ENCODE measurements at places on chromosomes 6 and 20.

- no peak for DNase-seq
These were observed 1.6 kb downstream of the BEND6 start for GRCh38 chr6:56956491-56956890.

DNA sequence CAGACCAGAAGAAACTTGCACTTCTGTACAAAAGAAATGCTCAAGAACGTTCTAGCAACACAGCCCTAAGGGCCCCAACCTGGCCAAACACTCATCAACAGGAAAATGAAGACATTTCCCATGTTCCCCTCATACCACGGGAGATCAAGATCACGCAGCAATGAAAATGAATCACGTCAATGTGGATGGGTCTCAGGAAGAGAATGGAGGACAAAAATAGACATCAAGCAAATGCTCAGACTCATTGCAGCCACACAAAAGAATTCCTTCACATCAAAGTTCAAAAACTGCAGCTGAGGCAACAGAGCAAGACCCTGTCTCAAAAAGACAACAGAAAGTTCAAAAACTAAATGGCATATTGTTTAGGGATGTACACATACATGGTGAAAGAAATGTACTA lies 18.1 kb downstream of the ULBP3 start:
- no peak for DNase-seq

GRCh38 chr6:160831739-160832138 lies 129.7 kb downstream of the PLG start:
- no peak for DNase-seq

DNA sequence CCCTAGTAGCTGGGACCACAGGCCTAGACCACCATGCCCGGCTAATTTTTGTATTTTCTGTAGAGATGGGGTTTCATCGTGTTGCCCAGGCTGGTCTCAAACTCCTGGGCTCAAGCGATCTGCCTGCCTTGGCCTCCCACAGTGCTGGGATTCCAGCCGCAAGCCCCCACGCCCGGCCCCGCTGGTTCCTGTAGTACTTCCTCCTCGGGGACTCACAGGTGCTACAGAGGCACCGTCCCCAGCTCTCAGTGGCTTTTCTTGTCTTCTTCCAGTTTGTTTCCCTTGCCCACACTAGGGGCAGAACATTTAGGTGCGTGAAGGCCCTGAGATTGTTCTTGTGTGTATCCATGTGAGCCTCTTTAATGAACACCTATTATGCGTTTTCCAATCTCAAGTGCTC lies 773 bp upstream of the ZBP1 start:
- DNase-seq = no peak

- DNase-seq = no peak
These were observed 17.1 kb upstream of the ADRM1 start for GRCh38 chr20:62285722-62286121.

GRCh38 chr20:49701241-49701790 lies 12.4 kb downstream of the B4GALT5 start:
- DNase-seq = no peak

DNA sequence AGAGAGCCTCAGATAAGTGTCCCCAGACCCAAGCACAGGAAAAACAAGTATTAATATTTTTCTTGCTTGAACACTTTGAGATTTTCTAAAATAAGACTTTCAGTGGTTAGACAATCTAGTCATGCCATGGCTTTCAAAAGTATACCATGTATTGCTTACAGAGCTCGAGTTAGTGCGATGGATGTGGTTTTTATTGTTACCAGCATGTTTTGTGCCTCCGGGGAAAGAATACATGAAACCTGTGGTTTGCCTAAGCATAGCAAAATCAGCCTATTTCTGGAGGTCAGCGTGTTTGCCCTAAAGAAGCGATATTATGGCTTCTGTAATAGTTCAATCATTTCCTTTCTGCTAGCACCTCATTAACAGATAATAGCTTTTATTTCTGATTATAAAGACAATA lies 21.6 kb downstream of the RIN2 start:
- no peak for DNase-seq

- no peak for DNase-seq
These were observed 8.2 kb upstream of the MDFI start for GRCh38 chr6:41630069-41630468.

GRCh38 chr6:123570813-123571684 lies 65.7 kb downstream of the TRDN start:
- DNase-seq = no peak

GRCh38 chr6:24802271-24803059 lies 3.7 kb upstream of the ARMH2 start:
- DNase-seq = no peak

DNA sequence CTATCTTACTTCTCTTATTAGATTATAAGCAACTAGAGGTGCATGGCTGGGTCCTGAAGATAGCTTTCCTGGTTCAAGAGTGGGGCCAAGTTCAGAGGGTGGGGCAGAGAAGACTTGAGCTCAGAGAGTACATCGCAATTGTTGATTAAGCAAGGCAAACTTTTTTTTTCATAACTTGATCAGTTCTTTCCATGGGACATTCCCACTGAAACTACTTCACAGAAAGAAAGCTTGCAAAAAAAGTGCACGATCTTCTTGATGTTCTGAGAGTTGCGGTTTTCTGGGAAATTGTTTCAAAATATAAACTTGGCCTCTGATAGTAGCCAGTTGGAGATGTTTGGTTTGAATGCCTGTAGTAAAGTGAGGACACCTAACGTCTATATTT lies 100.9 kb downstream of the ZDHHC14 start:
- DNase-seq = no peak

DNA sequence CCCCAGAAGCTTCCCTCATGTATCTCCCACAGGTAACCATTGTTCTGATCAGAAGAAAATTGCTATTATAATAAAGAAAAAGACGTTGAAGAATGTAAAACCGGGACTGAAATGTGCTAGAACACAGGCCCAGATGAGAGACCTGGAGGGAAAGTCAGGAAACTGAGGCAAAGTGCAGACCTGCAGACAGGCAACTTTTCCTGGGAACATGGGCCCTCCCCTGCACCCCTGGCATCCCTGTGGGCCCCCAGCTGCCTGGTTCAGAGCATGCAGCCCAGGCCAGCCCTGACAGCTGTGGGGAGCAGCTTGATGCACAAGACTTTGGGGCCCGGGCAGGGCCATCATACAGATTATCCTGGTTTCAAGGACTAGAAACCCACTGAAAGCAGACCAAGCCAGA lies 212.2 kb downstream of the CDC5L start:
- no peak for DNase-seq

DNA sequence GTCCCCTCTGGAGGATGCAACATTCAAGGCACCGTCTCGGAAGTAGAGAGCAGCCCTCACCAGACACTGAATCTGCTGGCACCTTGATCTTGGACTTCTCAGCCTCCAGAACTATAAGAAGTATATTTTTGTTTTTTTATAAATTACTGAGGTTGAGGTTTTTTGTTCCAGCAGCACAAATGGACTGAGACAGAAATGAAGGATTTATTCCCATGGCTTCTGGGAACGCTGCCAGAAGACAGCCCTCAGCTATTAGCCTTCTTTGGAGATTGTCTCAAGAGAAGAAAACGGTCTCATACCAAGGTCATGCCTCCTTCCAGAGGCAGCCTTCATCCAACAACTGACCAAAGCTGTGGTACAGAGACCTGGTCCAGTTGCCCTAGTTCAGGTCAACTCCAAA lies 85.4 kb downstream of the CHMP4B start:
- no peak for DNase-seq

GRCh38 chr20:18240997-18241396 lies 47.3 kb upstream of the ZNF133 start:
- no peak for DNase-seq

DNA sequence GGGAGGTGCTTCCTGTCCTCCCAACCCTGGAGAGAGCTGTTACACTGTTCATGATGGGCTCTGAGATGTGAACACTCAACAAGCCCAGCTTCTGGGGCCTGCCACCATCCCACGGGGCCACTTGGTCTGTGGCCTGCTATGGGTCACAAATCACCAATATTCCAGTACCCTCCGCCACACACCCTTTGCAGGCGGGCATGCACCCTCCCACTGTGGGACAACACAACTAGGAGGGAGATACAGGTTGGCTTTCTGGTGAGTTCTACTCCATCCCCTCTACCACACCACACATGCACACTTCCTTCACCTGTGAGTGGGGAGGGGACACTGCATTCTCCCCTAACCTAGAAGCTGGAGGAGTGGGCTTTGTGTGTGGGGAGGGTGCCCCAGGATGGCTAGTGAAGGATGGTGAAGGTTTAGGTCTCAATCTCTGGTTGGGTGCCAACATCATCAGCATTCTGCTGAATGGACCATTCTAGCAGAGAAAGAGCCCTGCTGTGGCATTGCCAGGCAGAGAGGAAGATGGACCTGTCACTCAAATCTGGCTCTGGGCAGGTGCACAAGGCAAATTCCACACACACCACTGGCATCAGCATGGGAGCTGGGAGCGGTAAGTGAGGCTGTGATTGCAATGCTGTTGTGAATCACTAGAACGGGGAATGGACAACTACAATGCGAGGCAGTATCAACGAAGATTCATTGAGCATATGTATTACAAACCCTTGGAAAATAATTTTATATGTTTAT lies 175.1 kb downstream of the THBS2 start:
- DNase-seq = no peak

DNA sequence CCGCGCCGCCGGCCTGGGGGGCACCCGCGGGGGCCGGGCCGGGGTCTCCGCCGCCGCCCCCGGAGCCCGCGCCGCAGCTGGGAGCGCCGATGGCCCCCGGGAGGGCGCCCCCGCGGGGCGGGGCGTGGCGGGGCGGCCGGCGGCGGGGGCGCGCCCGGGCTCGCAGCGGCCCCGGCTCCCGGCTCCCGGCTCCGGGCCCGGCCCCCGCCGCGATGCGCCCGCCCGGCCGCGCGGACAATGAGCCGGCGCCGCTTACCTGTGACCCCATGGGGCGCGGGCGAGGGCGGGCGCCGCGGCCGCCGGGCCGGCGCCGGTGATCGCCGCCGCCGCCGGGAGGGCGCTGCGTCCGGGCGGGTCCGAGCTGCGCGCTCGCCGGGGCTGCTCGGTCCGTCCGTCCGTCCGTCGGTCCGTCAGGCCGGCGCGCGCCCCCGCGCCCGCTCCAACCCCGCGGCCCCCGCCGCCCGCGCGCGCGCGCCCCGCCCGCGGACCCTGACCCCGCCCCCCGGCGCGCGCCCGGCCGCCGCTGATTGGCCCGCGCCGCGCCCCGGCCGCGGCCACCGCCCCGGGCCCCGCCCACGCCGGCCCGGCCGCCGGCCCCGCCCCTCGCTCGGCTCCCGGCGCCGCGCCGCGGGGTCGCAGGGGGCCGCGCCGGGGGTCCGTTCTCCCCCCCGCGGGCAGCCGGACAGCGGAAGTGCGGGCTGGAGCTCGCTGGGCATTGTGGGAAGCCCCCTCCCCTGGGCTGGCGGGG lies at the start of gene ZBTB46:
TSS of gene ZBTB46 (minus strand) at position 424 of the 748 bp plus-strand sequence. CDS start 40,507 bp downstream, outside the sequence.
- DNase-seq = no peak

DNA sequence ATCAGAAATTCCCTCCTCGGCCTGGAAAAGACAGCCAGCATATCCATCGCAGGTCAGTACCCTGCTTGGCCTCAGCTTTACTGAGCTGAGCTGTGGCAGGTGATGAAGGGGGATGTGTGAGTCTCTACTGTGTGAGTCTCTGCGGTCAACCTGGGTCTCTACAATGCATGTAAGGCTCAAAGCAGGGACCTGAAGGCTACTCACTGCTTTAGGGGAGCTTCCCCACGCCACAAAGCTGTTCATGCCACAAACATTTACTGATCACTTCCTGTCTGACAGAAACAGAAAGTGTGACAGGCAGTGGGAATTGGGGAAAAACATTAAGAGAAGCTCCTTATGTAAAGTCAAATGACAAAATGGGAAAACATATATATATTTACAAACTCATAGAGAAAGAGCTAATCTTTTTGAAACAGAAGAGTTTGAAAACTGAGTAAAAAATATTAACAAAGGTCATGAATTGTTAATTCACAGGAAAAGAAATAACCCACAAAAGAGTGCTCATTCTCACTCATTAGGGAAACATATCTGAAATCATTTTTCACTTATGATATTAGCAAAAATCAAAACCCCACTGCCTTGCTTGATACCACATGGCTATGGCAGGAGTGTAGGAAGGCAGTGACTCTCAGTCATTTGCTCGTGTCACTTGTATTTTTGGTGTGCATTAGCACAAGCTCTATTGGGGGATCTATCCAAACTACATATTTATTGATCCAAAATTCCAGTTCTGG lies 5.8 kb downstream of the BTN3A3 start:
- no peak for DNase-seq

- DNase-seq = no peak
These were observed 2.9 kb upstream of the RAB22A start for GRCh38 chr20:58306421-58307261.

- DNase-seq = no peak
These were observed 164.3 kb upstream of the MLN start for GRCh38 chr6:33967966-33968724.

GRCh38 chr6:25949695-25950094 lies 12.9 kb upstream of the TRIM38 start:
- no peak for DNase-seq

- no peak for DNase-seq
These were observed 22.1 kb upstream of the ZNF76 start for GRCh38 chr6:35237476-35237875.

- no peak for DNase-seq
These were observed 30.9 kb downstream of the FRMD1 start for GRCh38 chr6:168047841-168048723.

GRCh38 chr20:23242556-23243180 lies 107.9 kb upstream of the NXT1 start:
- DNase-seq = no peak

GRCh38 chr6:64221776-64222175 lies 586.2 kb downstream of the PHF3 start:
- DNase-seq = no peak

DNA sequence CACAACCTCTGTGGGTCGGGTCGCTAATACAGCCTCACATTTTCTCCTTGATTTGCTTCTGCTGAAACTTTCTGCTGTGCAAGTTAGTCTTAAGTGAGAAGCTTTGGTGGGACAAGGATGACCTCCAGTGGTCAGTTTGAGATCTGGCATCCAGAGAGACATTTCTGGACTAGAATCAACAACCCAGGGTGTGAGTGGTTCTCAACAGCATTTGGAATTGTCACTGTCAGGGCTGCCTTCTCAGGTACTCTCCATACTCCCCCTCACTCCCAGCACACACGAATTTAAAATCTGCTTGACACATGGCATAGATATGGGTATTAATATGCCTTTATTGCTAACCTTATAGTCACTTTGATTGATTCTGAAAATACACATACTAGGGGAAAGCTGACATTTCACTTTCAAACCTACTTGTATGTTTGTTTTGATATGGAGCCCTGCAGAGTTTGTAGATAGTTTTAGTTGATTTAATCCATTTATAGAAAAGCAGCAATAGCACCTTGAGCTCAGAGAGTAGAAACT lies 13.2 kb downstream of the OTOR start:
- DNase-seq = peak; percentile 3

- DNase-seq = no peak
These were observed 70.2 kb downstream of the CDH4 start for GRCh38 chr20:61322151-61322865.

DNA sequence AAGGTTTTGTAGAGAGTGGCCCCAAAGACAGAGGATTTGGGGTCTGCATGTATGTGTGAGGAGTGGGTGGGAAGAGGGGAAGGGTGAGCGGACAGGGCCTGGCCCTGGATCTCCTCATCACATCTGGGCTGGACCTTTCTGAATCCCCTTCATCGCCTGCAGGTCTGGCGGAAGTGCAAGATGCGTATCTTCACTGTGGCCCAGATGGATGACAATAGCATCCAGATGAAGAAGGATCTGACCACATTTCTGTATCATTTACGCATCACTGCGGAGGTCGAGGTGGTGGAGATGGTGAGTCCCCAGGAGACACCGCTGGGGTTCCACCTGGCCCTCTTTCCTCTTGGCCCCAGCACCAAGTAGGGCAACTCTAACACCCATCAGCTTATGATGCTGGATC lies 24.4 kb downstream of the SLC12A5 start:
- DNase-seq = no peak

- DNase-seq = no peak
These were observed 86.9 kb upstream of the VSTM2L start for GRCh38 chr20:37816003-37816402.

- DNase-seq = no peak
These were observed 85.9 kb downstream of the SNAP25 start for GRCh38 chr20:10304471-10305046.
